ENCODE measurements at places on chromosomes 5 and 9.

GRCh38 chr5:147436596-147436995, 73.3 kb downstream of the DPYSL3 start:
- DNase-seq: no peak

- DNase-seq: no peak
These were observed 50.4 kb upstream of the SYNPO start for GRCh38 chr5:150589862-150590601.

DNA sequence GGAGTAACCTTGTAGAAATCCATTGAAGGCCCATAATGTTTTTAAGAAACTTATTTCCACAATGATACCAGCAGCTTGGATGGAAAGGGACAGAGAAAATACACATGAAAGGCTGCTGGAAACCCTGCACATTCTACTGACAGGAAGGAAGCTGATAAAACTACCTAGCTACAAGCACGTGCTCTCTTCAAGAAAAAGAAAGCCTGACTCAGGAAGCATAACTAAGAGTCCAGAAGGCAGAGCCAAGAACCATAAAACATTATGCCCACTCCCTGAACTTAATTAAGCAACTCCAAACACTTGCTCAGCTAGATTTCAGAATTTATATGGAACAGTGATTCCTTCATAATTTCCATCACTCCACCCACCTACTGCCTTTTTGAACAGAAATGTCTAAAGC, 430.8 kb downstream of the SEMA5A start:
- DNase-seq: no peak

DNA sequence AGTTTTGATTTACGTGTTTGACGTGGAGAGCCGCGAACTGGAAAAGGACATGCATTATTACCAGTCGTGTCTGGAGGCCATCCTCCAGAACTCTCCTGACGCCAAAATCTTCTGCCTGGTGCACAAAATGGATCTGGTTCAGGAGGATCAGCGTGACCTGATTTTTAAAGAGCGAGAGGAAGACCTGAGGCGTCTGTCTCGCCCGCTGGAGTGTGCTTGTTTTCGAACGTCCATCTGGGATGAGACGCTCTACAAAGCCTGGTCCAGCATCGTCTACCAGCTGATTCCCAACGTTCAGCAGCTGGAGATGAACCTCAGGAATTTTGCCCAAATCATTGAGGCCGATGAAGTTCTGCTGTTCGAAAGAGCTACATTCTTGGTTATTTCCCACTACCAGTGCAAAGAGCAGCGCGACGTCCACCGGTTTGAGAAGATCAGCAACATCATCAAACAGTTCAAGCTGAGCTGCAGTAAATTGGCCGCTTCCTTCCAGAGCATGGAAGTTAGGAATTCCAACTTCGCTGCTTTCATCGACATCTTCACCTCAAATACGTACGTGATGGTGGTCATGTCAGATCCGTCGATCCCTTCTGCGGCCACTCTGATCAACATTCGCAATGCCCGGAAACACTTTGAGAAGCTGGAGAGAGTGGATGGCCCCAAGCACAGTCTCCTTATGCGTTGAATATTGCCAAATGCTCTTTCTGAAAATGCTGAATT, 850 bp downstream of the RRAGA start:
- no peak for DNase-seq

DNA sequence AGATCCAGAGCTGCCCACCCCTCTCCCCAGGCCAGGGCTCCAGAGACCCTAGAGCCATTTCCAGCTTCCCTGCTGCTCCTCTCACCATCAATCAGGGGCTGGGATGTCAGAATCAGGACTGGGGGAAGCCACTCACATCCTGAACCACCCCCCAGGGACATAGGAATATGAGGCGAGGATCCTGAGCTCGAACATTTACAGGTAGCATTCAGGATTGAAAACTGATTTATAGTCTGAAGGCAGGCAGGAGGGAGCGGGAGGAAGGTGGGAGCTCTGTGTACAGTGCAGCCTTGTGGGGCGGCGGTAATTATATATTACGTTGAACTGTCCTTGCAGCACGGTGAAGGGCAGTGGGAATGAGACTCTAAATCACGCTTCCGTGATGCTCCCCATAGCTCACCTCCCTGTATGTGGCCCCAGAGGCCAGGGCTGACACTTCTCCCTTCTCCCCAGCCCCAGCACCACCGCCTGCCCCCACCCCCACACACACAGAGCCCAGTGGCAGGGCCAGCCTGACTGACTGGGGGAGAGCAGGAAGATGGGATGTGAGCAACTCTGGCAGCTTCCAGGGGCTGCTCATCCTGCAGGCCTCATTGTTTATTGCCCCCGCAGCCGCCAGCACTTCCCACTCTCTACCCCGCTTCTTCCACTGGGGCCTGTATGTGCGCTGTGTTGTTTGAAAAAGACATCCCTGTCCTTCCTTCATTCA, 76.0 kb upstream of the HSPA9 start:
- DNase-seq: no peak

GRCh38 chr9:27336126-27336525, 39.2 kb upstream of the EQTN start:
- no peak for DNase-seq

GRCh38 chr5:110768138-110768860, 29.5 kb downstream of the SLC25A46 start:
- no peak for DNase-seq

GRCh38 chr9:121499177-121499426, 542 bp downstream of the GGTA1 start:
- DNase-seq: no peak

DNA sequence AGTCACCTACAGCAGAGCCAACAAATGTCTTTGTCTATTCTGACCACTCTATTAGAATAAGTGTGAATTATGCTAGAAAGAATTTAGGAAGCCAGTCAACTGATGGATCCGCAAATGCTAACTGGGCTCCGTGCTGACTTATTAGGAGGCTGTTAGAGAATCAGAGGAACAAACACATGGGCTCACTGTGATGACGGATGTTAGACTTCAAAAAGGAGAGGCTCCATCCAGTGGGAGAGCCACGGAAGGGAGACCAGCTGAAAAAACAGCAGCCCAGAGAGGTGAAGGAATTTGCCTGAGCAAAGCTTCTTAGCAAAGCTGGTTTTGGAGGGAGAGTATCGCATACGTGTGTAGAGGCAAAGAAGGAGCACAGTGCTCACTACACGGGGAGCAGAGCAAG, 5.8 kb upstream of the TGFBI start:
- no peak for DNase-seq

GRCh38 chr5:143642791-143643190, 169.2 kb upstream of the HMHB1 start:
- DNase-seq: no peak

- DNase-seq: no peak
These were observed 50.3 kb downstream of the GNAQ start for GRCh38 chr9:77981332-77981731.

GRCh38 chr9:138071292-138071691, 193.7 kb downstream of the CACNA1B start:
- DNase-seq: no peak

- no peak for DNase-seq
These were observed 45.7 kb upstream of the CFAP157 start for GRCh38 chr9:127660886-127661741.

GRCh38 chr5:1216918-1217295, 8.3 kb upstream of the SLC6A18 start:
- DNase-seq: no peak

DNA sequence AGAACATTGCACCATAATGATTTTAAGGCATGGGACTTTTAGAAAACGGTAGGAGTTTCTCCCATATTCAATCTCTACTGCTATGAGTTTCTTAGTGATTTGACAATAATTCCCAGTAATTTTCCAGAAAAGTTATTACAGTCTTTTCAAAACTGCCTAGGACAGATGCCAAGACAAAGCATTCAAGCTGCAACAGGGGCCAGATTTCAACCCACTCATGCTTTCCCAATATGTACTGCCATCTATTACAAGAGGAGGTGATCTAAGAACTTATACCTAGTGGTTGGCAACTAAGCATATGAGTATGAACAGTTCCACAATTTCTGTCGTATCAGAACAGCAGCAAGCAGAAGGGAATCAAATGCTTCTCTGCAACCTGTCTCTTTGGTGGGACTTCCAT, 95.1 kb upstream of the TMED7 start:
- DNase-seq: no peak

- DNase-seq: no peak
These were observed 27.4 kb upstream of the WHRN start for GRCh38 chr9:114532561-114533237.

- no peak for DNase-seq
These were observed 87.1 kb downstream of the MEGF10 start for GRCh38 chr5:127377651-127378050.

DNA sequence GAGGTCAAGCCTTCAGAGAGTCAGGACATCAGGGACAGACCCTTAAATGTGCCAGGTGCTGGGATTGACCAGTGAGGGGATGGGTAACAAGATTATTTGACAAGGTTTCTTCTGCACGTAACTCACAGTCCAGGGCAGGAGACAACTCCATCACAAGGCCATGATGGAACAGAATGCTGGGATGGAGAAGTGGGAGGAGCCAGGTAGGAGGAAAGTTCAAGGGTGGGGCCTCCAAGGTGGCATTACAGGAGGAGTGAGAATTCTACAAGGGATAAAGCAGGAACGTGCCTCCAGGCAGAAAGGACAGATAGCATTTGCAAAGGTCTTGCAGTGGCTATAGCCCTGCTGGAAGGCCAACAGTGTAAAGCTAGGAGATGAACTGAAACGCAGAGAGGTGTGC, 102.2 kb downstream of the FGF18 start:
- DNase-seq: no peak

DNA sequence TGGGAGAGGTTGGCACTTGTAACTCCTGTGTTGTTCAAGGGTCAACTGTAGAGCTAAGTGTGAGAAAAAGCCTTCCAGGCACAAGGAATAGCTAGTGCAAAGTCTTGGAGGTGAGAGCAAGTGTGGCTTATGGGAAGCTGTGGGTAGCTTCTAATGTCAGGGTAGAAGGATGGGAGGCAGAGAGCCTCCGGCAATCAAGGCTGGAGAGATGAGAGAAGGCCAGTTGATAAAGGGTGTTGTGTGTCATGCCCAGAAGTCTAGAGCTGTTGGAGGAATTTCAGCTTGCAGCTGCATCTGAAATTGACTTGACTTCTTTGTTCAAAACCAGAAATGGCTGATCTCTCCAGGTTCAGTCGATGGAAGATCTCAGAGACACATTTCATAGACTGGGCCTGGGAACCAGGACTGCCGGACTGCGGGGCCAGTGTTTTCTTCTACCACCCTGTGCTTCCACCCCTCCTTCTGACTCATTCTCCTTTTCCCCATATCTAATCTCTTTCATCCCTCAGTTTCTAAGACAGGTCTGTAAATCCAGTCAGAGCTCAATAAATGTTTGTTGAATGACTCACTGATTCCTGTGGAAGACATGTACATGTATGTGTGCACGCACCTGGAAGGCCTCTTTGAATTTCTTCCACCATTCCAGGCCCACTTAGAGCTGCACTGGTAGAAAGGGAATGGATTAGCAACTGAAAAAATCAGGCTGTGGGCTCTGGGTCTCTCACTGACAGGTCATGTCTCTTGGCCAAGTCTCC, 67.8 kb upstream of the KLF4 start:
- DNase-seq: no peak

DNA sequence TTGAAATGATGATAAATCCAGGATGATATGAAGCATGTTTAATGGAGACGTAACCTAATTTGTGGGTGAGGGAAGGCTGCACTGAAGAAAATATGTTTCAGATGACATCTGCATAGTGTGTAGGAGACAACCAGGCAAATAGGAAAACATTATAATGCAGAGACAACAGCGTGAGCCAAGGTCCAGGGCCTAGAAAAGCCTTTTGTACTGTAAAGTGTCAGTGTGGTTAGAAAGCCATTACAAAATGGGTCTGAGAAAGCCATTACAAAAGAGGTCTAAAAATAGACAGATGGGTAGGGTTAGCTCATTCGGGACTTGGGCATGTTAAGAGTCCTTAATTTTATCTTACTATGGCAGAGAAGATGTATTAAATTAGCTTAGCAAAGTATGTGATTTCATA, 14.9 kb upstream of the GABRG2 start:
- no peak for DNase-seq

DNA sequence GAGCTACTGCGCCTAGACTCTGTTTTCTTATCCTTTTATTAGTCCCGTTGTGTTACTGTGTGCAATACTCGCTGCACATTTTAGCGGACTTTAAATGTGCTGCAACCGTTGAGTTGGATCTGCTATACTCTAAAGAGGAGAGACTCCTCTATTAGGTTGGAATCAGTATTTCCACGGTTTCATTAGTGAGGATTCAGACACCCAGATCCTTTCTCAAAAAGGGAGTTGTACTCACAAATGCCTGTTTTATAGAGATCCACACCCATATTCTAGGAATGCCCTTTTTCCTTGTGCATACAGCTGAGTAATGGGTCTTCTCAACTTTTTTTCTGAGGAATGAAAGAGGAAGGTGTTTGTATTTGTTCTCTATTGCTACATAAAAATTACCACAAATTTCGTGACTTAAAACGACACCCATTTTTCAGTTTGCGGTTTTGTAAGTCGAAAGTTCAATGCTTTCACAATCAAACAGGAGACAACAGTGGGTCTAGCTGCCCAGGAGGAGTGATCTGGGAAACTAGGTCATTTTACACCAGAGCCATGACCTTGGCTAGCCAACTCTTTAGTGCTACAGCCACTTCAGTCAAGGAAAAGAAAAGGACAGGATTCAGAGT, 52.8 kb upstream of the SLC44A1 start:
- DNase-seq: no peak

DNA sequence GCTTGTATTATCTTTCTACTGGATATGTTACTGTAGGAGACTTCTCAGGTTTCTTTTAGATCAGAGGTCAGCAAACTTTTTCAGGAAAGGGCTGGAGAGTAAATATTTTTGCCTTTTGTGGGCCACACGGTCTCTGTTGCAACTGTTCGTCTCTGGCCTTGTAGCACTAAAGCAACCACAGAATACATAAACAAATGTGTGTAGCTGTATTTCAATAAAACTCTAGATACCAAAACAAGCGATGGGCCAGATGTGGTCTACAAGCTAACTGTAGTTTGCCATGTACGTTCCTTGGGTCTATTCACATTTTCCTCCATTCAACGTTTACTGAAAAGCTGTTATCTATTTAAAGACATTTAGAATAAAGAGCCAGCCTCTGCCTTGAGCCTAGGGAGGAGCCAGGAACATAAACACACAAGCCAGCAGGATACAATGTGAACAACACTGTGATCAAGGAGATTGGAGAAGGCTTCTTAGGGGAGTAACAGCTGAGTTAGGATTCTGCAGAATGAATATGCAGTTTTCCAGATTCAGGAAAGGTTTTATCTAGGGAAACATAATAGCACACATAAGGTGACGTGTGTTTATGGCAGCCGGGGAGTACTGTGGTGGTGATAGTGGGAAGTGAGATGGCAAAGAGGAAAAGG, 33.0 kb upstream of the HOMER1 start:
- no peak for DNase-seq

DNA sequence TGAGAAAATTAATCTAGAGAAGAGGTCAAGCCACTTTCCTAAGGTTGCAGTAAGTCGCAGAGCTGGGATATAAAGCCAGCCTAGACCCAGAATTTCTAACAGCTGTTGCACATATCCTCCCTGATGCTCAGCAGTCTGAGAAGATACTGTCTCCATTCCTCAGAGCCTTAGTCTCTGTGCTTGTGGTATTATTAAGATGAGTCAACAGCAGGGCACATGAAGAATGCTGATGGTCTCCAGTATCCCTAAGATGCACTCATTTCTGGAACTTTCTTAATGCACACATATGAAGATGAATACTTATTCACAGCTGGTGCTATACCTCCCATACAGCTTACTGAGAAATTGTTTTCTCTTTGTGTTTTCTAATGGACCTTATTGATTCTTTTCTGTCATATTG, 32.5 kb downstream of the SGCD start:
- no peak for DNase-seq

GRCh38 chr5:95884017-95884325, 61.4 kb upstream of the GLRX start:
- DNase-seq: no peak
